NB4 (cell line): ENCODE measurements at places on chromosomes 5 and 9.
A peak's percentile ranks its signal among the peaks of the same experiment; 100 is the strongest.

DNA sequence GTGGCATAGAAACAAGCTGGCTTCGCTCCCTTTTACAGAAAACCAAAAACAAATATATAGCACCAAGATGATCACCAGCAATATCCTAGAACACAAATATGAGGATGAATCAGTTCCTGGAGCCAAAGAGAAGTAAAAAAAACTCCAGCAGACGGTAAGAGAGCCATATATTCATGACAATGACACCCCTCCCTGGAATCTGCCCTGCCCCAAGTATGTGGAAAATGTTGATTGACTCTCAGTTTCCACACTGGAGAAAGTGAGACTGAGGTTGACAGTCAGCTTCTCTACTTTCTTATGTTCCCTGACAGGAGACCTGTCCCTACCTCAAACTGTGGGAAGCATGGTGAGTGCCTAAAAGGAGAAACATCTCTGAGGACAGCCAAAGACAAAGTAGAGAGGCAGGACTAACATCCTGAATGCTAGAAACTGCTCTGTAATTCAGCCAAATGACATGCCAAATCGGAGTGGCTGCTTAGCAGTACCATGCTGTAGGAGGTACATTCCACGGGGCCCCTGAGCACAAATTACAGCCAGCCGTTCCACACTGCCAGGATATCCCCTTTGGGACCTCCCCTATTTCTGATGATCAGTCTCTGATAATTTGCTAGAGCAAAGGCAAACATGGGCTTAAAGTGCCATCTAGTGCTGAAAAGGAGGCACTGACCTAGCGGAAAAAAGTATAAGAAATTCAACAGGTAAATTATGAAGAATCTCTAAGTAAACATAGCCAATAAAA, 424.0 kb upstream of the RGMB start:
- peak; percentile 35 for DNase-seq

DNA sequence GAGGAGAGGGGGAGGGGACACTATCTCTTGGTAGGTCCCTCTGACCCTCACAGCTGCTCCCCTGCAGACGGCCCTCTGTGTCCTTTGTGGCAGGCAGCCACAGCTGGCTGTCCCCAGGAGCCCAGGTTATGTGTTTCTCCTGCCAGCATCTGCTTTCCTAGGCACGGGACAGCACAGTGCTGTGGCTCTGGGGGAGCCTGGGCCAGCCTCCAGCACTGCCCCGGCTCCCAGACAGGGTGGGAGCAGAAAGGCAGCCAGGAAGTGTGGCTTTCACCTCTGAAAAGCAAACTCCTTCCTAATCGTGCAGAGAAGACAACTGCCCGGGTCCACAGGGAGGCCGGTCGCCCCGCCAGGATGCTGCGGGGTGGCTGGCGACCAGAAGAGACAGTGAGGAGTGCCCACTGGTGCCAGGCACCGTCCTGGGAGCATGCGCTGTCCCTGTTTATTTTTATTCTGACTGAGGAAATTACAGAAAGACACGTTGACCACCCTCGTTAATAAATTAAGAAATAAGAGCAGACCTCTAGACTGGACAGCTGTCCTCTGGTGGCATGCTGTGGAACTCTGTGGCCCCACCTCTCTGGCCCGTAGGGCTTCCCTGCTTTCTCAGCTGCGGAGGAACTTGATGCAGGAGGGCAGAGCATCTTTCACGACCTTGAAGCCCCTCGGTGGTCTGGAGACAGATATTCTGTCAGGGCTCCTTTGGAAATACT, 240.3 kb downstream of the FANCC start:
- no peak for DNase-seq

GRCh38 chr9:73558471-73558870, 406.8 kb downstream of the ANXA1 start:
- DNase-seq: no peak

DNA sequence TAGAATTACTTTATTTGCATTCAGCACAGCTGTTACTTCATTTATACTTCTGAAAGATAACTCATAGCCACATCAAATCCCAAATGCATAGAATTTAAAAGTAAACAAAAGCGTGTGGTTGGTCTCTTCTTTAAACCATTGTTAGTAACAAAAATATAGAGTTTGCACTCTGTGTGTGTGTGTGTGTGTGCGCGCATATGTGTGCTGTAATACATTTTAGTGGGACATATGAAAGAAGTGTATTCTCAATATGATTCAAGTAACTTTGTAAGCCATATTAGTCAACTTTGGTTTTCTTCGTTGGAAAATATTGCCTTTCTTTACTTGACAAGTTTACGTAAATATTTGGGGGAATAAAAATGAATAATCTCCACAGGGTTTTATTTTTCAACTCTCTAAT, 106.1 kb upstream of the PRRC1 start:
- DNase-seq: no peak

DNA sequence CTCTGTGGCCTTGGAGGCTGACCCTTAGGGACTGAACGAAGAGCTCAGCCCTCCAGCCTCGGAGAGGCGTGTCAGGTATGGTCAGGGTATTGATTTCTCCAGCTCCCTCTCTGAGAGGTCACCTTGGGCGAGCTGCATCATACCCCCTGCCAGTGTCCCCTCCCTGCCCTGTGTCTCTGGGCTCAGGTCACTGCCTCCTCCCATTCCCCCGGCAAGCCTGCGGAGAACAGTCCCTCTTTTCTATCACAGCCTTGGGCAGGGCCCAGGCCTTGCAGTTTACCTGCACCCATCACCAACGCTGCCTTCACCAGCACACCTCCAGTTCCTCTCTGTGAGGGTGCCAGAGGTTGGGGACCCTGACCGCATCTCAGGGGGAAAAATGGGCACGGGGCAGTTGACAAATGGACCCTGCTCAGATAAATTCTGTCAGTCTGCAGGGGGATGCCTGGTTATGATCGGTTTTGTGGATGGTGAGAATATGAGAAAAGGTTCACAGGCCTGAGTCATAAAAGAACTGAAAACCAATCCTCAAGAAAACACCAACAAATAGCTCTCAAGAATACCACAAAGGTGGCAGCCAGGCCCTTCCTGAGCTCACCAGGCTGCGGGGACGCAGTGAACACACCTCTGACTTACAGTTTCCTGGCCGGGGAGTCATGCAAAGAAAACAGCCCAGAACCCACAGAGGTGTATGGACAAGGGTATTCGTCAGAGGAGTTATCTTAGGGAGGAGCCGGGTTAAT, 24.7 kb upstream of the RXRA start:
- DNase-seq: no peak

GRCh38 chr9:354453-354852, 139.8 kb downstream of the DOCK8 start:
- peak; percentile 25 for DNase-seq

DNA sequence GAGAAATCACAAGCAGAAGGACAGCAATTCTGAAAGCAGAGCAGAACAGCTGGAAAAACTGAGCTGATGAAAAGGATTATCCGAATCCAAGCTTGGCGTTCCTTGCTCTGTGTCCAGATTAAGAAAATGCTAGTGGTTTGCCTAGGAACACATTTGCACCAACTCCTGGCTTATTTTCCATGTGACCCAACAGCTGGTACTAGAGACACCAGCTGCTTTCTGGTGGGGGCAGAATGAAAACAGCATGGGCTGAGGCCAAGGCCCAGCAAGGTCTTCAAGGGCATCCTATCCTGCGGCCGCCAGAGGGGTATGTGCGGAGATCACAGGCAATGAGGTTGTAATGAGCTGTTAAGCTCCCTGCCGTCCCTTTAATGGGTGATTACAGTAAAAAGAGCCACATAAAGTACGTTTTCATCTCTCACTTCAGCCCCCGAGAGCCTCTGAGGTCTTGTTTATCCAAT, 131.5 kb downstream of the DOCK8 start:
- no peak for DNase-seq

DNA sequence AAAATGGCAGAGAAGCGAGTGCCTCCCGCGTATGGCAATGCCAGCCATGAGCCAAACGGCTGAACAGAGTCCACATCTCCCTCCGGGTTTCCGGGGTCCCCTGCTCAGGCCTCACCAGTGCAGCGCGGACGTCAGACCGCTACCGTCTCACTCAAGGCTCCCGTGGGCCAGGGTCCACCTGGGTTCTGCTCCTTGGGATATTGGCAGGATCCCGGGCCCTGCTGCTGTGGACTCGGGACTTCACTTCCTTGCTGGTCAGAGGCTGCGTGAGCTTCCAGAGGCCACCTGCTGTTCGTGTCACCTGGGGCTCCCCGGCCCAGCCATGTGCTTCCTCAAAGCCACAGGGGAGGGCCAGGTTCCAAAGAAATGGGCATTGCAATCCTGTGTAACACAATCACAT, 38.4 kb upstream of the CLPTM1L start:
- no peak for DNase-seq

DNA sequence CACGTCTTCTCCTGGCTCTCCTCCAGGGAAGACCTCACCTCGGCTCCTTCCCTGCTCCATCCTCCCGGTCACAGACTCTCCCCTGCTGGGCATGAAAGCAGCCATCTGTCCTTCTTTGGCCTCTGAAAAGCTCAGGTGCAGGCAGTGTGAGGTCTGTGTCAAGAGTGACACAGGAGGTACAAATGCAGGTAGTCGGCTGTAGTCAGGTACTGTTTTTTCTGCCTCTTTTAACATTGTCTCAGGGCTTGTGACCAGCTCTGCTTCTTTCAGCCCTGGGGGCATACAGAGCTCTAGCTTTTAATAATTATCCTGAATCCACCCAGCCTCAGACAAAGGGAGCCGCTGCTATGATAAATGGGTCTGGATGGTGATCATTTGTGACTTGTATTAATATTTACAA, 46.4 kb downstream of the C5orf15 start:
- DNase-seq: no peak

DNA sequence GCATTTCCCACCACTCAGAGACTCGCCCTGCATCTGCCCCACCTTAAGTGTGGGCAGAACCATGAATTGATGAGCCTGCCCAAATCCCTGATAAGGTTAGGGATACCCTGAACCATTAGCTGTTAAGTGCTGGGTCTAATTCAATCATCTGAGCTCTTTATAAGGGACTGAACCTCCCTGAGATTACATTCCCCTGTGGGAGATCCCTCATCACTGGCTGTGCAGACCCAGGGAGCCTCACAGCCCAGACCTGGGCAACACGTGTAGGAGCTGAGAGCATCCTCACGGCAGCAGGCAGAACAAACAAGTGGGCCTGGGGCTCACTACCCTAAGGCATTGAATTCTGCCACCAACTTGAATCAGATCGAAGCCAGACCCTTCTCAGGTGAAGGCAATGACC, 585 bp upstream of the TAF11L2 start:
- DNase-seq: no peak

- DNase-seq: no peak
Observed at GRCh38 chr5:127854520-127854919, 151.3 kb downstream of the CCDC192 start.

DNA sequence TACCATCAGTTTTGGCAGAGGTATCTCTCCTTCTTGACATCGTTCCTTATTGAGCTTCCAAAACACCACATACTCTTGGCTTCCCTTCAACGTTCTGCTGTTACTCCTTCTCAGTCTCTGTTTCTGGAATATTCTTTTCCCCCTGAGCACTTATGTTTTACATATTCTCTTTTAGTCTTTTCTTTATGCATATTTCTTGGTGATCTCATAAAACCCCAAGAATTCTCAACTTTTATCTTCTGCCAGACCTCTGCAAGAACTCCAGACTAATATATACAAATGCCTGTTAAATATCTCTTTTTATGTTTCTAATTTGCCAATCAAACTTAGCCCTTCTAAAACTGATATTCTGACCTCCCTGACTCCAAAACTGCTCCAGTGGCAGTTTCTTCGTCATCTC, 453.4 kb upstream of the CTNND2 start:
- no peak for DNase-seq

DNA sequence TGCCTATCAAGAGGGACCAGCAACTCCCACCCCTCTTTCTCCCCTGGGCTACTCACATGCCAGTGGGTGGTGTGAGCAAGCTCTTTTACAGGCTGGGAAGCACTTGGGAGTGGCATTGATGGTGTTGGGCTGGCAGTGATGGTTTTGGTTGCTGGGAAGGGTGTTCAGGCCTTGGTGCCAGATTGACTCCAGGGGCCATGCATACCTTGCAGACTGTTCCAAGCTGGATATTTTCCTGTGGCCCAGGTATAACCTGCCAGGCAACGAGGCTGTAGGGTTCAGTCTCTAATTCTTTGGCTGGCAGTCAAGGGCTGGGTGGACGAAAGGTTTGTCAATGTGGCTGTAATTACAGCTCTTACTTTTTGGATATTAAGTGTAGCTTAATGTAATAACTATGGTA, 177.3 kb downstream of the MACROH2A1 start:
- no peak for DNase-seq

- DNase-seq: no peak
Observed at GRCh38 chr5:90519081-90519480, 10.3 kb downstream of the LYSMD3 start.

DNA sequence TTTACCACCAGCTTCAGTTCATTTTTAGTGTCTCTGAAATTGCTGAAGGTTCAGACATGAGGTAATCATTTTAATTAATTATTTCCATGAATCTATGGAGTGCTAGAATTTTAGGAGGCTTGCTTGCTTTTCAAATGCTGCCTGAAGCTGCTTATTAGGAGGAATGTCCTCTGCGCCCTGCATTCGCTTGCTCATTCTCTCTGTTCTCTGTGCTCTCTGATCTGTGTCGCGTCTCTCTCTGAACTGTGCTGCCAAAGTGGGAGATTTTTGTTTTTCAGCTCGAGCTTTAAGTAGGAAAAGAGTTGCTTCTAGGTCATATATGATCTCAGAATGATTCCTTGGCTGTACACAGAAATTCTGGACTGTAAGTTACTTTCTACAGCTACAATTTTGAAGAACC, 101.7 kb upstream of the PRR16 start:
- no peak for DNase-seq

- DNase-seq: peak; percentile 31
Observed at GRCh38 chr5:76114179-76114851, 31.1 kb downstream of the SV2C start.

DNA sequence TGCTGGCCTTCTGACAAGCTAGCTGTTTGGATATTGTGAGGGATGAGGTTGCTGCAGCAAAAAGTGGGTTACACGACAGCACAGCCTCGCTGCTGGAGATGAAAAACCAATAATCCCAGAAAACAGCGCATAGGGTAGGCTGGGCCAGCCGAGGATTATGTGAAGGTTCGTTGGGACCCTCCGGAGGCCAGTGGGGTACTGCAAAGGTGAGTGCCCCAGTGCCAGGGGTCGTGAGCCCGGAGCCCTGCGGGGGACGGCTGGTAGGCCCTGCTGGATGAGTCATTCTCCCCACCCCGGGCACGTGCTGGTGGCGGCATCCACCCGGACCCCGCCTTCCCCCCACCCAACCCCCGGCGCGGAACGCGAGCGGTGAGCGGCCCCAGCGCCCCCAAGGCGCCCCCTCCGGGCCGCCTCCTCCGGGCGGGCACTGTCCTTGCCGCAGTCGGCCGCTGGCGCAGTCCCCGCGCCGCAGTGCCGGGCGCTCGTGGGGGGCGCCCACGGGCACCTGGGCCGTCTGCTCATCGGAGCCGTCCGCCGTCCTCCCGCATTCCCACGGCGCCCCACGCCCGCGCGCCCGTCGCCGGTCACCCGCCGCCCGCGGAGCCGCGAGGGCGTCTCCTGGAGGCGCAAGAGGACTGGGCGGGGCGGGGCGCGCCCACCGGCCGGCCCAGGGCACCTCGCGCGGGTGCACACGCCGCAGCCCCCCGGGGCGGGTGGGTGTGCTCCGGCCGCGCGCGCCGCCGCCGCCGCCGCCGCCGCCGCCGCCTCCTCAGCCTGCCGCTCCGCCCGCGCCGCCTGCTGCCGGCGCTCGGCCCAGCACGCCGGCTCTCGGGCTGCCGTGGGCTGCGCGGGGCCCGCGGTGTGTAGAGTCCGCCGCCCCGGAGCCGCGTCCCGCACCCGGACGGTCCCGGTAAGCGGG, at the start of gene PHF24:
PHF24 (plus strand) TSS at position 794 of the 919 bp plus-strand sequence. CDS start 13,014 bp downstream, outside the sequence.
- no peak for DNase-seq
